ENCODE measurements at places on chromosomes 12 and 14. TPM values are rescaled to one million over a fixed set of nuclear protein-coding genes. Genes with fewer than 3 reads are reported as not detected.

DNA sequence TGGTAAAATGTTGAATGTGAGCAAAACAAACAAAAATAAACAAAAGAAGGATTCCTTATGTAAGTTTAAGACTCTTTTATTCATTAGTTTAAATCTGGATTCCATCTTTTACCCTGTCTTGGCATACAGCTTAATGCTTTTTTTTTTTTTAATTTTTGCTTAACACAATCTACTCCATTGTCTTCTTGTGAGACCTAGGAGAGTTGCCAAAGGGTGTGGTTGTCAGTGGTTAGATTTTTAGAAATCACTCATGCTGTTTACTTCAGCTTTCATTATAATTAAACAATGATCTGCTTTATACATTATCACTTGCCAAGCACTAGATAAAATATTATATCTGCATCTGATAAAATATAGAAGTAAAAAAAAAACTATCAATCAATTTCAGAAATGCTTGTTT lies 77.7 kb upstream of the KITLG start:
- DNase-seq = no peak

DNA sequence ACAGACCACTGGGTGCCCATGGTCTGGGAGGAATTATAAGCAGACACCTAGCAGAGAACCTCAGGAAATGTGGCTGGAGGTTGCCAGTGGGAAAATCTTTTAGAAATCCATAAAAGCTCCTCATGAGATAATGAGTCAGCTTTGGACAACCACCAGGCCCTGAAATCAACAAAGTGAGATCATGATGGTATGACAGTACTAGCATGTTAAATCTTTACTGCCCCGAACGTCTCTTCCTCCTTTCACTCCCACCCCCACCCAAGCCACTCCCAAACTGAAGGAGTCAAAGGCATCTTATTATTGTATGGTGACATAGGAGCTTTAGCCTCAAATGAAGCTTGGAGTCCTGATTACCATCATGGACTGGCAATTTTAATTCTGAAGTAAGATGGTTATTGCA lies 240.0 kb downstream of the DIO2 start:
- DNase-seq = no peak

DNA sequence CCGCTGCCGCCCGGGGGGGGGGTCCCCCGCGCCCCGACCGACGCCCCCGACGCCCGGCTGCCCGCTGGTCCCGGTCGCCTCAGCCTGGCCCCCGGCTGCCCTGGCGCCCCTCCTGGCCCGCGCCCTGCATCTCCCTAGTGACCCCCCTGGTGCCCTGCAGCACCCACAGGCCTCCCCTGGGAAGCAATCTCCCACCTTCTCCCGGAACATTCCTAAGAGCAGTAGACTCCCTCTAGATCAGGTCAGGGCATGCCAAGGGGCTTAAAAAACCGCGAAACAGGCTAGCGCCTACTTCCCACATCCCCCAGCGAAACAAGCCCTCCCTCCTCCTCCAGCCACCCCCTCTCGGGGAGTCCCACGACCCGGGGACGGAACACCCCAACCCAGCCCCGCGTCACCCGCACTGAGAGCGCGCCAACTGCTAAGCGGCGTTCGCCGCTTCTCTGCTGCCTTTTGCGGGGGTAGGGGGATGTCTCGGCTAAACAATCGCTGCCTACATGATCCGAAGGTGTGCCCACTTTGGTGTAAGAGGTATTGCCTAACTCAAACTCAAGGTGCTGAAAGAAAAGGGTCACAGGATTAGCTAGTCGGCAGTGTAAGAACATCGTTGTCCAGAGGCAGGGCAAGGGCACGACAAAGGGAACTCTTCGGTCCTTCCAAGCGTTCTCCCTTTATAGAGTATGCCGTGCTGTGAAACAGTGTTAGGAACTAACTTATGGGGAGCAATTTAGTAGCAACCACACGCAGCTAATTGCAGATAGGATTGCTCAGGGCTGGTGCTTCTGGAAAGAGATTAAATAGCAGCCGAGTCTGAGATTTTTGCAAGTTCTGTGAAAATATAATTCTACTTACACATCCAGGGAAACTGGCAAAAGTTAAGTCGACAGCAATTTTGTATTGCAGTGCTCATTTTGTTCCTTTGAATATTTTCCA lies 619 bp upstream of the NTN4 start:
- peak; percentile 29 for DNase-seq

GRCh38 chr12:131905081-131905629 lies 10.7 kb downstream of the ULK1 start:
- DNase-seq = no peak

DNA sequence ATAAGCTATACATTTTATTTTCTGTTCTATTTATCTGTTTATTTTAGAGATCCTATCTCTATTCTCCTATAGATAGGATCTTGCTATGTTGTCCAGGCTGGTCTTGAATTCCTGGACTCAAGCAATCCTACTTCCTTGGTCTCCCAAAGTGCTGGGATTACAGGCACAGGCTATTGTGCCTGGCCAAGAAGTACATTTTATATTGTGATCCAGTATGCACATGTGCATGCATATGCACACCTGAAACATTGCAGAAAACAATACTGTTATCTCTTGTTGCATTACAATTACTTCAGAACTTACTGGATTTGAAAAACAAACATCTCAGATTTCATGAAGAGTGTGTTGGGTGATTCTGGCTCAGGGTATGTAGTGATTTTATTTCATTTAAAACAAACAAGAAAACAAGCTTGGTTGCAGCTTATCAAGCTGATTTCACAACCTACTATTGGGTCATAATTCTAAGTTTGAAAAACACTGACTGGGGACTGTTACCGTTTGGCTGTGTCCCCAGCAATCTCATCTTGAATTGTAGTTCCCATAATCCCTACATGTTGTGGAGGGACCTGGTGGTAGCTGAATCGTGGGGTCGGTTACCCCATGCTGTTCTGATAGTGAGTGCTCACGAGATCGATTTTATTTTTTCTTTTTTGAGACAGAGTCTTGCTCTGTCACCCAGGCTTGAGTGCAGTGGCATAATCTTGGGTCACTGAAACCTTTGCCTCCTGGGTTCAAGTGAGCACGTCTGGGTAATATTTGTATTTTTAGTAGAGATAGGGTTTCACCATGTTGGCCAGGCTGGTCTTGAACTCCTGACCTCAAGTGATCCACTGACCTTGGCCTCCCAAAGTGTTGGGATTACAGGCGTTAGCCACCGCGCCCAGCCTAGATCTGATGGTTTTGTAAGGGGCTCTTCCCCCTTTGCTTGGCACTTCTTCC lies 31.3 kb downstream of the ERC1 start:
- no peak for DNase-seq

The LRTM2 gene
- 0.09 TPM for polyA plus RNA-seq

DNA sequence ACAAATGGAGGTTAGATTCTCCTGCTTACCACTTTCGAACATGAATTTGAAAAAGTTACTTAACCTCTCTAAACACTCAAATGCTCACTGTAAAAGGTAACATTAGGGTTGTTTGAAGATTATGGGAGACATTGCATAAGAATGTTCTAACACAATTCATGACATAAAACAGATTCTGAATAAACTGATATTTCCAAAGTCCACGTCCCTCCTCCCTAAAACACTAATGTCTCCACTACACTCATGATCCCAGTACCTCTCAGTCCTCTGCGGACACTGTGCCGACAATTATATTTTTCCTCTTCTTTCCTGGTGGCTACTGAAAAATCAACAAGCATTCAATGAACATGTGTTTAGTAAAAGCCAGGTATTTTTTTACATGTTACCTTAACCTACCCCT lies 18.8 kb upstream of the IAPP start:
- no peak for DNase-seq

DNA sequence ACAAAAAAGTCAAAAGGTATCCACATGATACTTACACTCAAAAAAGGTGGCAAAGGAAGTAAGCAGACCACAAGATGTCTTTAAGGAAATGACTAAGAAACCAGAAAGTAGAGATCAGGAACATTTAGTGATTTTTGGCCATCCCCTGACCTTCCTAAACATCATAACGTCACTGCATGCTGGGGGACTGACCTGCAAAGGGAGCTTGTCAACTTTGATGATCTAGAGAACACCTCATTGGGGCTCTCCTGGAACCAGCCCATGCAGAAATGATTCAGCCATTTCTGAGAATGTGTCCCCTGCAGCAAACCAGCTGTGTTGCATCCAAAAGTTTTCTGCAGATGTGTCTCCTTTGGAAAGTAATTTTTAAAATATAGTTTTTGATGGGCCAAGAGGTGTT lies 152.2 kb upstream of the RASSF8 start:
- no peak for DNase-seq

GRCh38 chr12:110537605-110538409 lies 35.7 kb downstream of the RAD9B start:
- DNase-seq = no peak
